Fibroblast of villous mesenchyme (primary cell): ENCODE measurements at places on chromosomes 3 and 15.

GRCh38 chr3:69324362-69325025 lies 61.4 kb downstream of the FRMD4B start:
- DNase-seq = no peak

- no peak for DNase-seq
Observed at GRCh38 chr15:23013681-23014080, 25.7 kb downstream of the TUBGCP5 start.

DNA sequence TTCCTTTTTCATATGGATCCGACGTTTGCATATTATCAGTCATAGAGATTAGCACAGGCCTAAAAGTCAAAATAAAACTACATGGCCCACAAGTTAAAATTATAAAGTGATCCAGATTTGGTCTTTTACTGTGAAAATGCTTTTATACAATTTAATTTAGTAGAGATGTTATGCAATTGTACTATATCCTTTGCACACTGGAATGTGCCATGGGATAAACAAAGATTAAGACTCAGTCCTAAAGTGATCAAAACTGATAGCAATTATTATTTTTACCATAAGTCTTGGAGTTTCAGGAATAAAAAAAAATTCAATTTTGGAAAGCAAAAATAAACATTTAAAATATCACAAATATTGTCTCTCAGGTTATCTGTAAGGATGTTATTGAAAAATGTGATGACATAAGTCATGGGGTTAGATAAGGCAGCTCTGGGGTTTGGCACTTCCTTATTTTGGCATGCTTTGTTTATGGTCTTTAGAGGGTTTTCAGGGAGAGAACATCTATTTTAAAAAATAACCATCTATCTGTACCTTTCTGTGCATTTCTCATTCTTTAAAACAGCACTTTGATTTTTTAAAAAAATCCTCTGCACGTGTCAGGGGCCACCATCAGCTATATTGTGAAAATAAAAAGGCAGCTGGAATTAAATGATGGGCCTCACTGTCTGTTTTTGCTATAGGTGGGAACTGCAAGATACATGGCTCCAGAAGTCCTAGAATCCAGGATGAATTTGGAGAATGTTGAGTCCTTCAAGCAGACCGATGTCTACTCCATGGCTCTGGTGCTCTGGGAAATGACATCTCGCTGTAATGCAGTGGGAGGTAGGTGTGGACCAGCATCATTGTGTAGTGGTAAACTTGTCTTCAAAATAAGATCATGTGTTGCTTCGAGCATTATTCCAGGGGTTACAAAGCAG lies 67.3 kb downstream of the TGFBR2 start:
- peak; percentile 70 for DNase-seq

- no peak for DNase-seq
Observed at GRCh38 chr15:80127911-80128310, 24.9 kb upstream of the FAH start.

GRCh38 chr3:169668072-169668956 lies 4.8 kb upstream of the MECOM start:
- DNase-seq = no peak

DNA sequence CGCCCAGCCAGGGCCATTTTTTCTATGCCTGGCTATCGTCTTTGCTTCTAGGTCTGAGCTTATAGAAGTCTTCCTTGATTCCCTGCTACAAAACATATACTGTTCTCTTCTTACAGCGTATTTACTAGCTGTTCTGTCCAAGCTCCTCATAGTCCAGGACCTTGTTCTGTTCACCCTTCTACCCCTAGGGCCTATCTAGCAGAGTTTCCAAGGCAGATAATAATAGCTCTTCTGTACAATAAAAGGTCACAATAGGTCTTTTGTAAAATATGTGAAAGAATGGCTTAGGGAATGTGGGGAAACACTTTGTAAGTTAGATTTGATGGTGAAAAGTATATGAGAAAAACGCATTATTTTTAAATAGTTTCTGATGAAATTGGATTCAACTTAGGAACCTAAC lies 158.2 kb downstream of the P3H2 start:
- DNase-seq = no peak

DNA sequence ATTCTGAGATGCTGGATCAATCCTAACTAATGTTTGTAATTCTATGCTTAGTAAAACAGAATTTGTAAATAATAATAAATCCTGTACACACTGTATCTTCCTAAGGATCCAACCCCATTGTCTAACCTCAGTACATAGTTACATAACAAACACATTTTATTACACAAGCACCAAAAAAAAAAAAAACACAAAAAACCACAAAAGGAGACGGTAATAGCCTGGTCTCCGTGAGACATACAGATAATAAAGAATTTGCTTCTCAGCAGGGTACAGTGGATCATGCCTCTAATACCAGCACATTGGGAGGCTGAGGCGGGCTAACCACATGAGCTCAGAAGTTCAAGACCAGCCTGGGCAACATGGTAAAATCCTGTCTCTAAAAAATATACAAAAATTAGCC lies 558.7 kb downstream of the MAGI1 start:
- DNase-seq = peak; percentile 51

DNA sequence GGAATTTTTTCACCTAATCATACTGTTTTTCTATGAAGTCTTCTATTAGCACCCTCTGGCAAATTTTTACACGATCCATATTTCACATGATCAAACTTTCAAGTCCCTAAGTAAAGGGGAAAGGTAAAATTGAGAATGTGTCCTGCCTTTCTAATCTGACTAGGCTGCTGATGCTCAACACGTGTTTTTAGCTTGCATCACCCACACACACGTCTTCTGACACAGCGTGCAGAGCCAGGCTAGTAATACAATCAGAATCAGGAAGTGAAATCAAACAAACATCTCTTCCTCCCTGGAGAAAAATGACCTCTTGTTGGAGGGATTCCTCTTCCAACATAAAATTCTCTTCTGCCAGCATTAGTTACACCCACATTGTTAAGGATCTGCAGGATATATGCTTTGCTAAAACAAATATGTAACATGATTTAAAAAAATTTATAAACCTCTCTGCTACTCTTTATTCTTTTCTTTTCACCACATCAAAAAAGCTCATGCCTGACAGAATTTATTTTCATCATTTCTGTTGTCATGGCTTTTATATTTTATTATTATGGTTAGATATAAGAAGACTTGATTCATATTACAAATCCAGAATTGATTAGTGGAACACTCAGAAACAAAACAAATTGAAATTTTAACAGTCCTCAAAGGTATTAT lies 122.4 kb downstream of the RAP2B start:
- peak; percentile 91 for DNase-seq
